Upper lobe of left lung (tissue), 6 donors: ENCODE measurements at places on chromosomes 11 and 22.
A peak's percentile ranks its signal among the peaks of the same experiment; 100 is the strongest.

- no peak for DNase-seq
Measured at GRCh38 chr22:22446517-22446916, 62.0 kb downstream of the ZNF280B start.

GRCh38 chr22:23580576-23581259, 628 bp upstream of the IGLL1 start:
- DNase-seq = no peak

GRCh38 chr11:113932788-113933187, 28.2 kb downstream of the HTR3B start:
- no peak for DNase-seq

DNA sequence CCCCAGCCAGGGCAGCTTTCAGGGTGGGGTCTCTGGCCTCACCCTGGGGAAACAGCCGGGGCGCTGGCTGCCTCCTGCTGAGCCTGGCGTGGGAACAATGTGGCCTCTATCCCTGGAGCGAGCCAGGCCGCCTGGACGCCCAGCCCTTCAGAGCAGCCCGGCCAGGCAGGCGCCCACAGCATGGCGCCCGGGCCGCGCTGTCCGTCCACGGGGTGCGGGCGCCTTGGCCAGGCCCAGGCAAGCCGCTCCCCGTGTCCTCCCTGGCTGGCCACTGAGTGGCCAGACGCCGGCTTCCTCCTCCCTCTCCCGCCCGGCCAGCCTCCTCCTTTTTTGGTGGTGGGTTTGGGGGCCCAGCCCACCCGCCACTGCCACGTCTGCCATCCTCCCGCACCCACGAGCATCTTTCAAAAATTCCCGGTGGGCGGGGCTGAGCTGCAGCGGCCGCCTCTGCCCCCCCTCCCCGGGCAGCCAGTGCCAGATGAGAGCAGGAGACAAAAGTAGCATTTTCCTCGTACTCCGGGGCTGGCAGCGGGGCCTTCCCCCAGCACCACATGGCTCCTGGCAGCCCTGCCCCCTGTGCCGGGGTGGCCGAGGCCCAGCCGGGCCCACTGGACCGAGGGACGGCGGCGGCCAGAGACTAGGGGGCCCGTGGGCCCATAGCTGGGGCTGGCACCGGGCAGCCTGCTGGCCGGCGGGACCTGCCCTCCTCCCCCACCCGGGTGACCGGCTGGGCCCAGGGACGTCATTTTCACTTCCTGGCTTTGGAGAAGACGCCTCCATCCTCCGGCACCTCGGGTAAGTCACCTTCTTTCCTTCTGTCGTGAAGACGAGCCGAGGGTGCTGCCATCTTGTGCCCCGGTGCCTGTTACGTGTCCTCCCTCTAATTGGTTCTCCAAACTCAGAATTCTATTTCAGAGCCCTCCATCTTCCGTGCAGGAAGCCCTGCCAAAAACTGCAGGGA, 70.2 kb upstream of the PPARA start:
- peak; percentile 88 for DNase-seq

DNA sequence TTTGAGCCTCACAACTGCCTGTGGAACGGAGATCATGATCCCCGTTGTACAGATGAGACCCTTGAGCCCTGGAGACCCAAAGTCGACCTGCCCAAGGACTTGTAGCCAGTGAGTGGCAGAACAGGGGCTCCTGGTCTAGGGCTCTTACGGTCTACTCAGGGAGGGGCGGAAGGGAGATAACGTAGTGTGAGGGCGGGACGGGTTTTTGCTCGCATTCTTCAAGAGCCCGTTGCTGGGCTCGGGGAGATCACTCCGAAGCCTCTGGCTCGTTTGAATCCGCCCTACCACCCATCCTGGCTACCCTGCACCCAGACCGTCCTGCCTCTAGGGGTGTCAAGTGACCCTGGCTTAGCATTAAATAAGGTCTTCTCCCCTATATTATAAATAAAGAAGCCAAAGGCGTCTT, 639 bp downstream of the CRY2 start:
- DNase-seq = peak; percentile 73
